ENCODE measurements at places on chromosomes 3 and 15.

- no peak for DNase-seq
Measured at GRCh38 chr15:101027273-101027901, 108.2 kb downstream of the LRRK1 start.

DNA sequence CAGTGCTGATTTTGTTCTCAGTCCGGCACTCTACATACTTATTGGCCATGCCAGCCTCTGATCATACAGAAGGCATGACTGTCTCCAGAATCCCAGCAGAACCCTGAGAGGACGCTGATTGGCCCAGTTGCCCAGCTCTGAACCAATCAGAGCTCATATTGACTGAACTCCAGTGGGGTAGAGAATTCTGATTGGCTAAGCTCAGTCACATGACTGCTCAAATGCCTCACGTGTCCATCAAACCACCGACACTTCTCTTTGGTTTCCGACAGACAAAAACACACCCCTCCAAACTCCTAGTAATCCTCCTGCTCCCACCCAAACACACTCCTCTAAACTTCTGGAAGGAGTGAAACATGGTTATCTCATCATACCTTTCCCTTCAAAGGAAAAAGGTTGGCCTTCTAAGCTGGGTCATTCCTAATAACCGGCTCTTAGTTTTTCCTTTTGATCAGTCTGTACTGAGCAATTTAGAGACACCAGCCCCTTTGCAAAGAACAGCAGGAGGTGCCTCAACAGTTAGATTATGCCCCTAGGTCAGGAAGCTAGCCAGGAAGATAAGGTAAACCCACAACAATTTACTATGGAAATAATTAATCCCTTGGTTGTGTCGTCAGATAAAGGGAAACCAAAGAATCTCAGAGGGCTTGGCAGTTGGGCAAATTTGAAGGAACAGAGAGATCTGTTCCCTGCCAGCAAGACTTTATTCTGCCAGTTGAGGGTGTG is 187.8 kb downstream of the TLE3 start:
- DNase-seq, result no peak

- DNase-seq, result no peak
Measured at GRCh38 chr15:55084216-55084615, 112.5 kb downstream of the RSL24D1 start.

GRCh38 chr3:98574132-98574531 is 19.3 kb downstream of the CPOX start:
- no peak for DNase-seq

- no peak for DNase-seq
Measured at GRCh38 chr3:57791245-57791644, 35.1 kb downstream of the SLMAP start.

- no peak for DNase-seq
Measured at GRCh38 chr15:25691544-25692430, 171.3 kb downstream of the ATP10A start.

- no peak for DNase-seq
Measured at GRCh38 chr3:79362571-79363270, 405.1 kb downstream of the ROBO1 start.

DNA sequence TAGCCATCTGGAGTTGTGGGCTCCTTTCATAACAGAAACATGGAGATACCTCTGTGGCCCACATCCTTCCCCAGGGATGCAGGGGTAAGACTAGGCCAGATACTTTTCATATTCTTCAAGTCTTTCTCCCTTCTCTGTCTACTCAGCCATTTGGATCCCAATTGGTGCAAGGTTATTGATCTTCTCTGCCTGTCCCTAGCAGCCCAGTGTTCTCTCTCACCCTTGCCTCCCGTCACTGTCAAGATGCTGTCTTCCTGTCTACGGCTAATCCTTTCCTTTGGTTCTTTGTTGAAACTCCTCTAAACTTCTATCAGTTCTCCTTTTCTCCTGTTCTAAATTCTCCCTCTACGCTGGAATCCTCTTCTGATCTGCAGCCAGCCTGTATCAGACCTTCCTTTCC is 51.3 kb downstream of the SENP2 start:
- no peak for DNase-seq

DNA sequence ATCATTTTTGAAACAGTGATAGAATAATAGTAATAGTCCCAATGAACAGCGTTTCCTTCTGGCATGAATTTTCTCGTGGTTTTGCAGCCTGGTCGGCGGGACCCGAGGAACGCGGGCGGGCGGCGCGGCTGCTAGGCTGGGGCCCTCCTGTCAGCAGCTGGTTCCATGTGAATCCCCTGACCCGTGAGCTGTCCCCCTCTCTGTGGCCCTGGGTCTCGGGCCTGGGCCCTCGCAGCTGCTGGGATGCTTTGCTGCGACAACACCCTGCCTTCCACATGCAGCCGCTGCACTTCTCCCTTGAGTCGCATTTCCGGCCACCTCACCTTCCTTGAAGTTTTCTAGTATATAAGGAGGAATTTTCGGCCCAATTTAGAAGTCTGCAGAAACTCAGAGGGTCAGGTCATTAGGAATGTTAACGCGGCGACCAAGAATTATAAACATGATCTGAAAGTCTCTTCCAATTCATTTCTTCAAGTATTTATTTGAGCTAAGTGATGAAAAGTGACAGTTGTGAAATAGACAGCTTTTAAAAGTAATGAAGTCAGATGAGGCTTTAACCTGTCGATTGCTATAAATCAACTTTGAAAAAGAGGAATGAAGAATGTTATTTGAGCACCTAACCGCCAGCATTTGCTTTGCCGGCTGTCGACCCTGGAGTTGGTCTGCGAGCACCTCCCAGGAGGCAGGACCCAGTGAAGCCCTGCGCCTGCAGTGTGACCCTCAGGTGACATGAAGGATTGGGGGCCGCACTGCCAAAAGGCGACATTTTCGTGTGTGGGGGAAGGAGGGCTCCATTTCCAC is 27.7 kb downstream of the NR2F2 start:
- no peak for DNase-seq

GRCh38 chr15:41291065-41291631 is 41.2 kb downstream of the OIP5 start:
- DNase-seq, result no peak

DNA sequence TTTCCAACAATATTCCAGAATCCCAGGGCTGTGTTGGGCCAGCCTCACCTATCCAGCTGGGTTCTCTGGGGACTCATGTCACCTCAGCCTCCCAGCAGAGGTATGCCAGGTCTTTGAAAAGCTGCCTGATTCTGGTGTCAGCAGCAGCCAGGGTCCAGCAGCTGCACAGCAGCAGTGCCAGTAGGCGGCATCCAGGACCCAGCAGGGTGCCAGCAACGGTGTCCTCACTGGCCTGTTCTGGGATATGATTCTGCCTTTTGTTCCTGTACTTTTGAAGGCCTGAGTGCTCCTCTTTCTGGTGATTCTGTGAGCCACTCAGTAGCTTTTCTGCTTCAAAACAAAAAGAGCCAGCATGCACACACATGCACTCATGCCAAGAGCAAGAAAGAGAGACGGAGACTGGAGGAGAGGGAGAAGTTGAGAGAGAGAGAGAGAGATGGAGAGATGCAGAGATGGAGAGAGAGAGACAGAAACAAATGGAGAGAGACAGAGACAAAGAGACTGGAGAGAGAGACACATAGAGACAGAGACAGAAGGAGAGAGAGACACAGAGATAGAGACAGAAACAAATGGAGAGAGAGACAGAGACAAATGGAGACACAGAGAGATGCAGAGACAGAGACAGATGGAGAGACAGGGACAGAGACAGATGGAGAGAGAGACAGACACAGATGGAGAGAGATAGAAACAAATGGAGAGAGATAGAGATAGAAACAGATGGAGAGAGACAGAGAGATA is 205.7 kb downstream of the UACA start:
- no peak for DNase-seq

DNA sequence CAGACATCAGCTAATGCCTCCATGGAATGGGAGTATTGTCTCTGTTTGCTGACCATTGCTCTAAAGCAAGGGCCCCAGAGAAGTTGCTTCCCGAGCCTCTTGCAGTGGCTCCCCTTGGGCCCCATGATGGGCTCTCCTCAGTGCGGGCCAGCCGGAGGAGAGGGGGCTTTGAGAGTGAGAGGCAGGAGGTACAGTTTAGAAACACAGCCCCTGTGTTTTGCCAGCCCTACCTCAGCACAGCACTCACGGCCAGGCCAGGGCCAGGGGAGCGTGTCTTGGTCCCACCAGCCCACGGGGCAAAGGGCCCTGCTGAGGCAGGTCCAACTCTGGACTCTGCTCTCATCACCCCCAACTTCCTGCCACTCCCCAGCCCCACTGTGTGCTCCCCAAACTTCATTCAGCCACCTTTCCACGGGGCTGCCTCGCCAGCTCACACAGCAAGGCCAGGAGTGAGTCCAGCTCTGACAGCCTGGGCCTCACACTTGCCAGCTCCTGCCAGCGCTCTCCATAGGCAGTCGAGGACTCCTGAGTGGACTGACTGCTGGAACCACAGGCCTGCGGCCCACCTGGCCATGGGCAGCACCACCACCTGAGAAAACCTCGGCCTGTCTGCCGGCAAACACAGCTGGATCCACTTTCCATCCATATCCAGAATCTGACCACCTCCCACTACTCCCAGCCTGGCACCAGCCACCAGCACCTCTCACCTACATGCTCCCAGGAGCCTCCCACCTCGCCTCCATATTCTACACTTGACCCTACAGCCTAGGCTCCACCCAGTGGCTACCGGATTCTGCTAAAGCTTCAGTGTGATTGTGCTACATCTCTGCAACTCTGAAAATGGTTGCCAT is 99.0 kb downstream of the TLE3 start:
- no peak for DNase-seq

- no peak for DNase-seq
Measured at GRCh38 chr3:188472336-188472735, 318.4 kb downstream of the LPP start.
